Tongue (tissue), 3 donors: ENCODE measurements at places on chromosomes 7 and 10. TPM values are rescaled to one million over a fixed set of nuclear protein-coding genes. Genes with fewer than 3 reads are reported as not detected.
A peak's percentile ranks its signal among the peaks of the same experiment; 100 is the strongest.

GRCh38 chr7:18317941-18318340, 177.6 kb upstream of the HDAC9 start:
- DNase-seq: no peak

CACNA2D1 gene
- total RNA-seq: 197 TPM

OR2A1 gene
- total RNA-seq: 0.10 TPM

- no peak for DNase-seq
These were observed 63.6 kb upstream of the TRIM24 start for GRCh38 chr7:138396251-138397070.

GRCh38 chr10:128576943-128577670, 450.9 kb upstream of the MKI67 start:
- DNase-seq: peak; percentile 74

DNA sequence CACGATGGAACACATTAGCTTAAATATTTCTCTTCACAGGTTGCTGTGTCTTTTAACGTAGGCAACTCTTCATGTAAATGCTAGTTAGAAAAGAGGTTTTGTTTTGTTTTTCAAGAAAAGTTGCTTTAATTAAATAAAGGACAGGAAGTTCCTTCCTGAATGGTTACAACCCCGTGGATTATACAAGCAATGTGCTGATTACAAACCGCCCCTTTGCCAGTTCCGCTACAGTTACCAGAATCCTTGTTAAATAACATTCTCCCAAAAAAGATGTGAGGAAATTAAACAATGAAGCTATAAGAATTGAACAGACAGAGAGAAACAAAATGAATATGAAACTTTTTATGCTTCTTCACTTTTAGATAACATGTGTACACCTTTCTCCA, 75.1 kb downstream of the LYZL2 start:
- peak; percentile 6 for DNase-seq

GRCh38 chr10:13670311-13670710, 83.5 kb downstream of the PRPF18 start:
- DNase-seq: peak; percentile 43

GJD4 gene
- total RNA-seq: 0.21 TPM

- DNase-seq: no peak
These were observed 67.1 kb upstream of the ANKRD1 start for GRCh38 chr10:90988024-90988423.

DNA sequence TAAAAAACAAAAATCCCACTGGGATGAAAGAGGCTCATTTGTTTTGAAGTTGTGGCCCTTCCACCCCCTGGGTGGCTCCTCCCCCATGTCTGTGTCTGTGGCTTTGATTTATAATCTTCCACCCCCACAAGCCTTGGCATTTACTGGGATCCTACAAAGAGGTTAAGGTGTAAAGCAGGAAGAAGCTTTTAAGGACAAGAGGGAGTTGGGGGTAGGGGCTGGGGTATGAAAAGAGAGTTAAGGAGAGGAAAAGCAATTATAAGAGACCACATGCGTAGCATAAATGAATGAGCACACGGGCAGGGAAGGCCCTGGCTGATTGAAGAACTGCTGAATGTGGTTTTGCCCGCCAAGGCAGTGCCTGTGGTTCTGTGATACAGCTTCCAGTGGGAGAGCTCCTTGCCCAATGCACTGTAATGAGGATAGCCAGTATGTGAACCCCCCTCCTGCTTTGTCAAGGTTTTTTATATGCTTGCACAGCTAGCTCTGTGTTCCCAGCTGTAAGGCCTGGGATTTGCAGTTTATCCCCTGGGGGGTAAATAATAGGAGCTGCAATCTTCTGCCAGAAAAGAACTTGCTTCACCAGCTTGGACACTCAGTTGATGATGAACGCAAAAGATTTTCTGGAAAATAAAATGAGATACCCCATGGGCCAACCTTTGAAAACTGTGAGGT, 34.7 kb upstream of the KMT2E start:
- no peak for DNase-seq

GRCh38 chr10:97974526-97975525, 55.6 kb downstream of the CRTAC1 start:
- peak; percentile 27 for DNase-seq

DNA sequence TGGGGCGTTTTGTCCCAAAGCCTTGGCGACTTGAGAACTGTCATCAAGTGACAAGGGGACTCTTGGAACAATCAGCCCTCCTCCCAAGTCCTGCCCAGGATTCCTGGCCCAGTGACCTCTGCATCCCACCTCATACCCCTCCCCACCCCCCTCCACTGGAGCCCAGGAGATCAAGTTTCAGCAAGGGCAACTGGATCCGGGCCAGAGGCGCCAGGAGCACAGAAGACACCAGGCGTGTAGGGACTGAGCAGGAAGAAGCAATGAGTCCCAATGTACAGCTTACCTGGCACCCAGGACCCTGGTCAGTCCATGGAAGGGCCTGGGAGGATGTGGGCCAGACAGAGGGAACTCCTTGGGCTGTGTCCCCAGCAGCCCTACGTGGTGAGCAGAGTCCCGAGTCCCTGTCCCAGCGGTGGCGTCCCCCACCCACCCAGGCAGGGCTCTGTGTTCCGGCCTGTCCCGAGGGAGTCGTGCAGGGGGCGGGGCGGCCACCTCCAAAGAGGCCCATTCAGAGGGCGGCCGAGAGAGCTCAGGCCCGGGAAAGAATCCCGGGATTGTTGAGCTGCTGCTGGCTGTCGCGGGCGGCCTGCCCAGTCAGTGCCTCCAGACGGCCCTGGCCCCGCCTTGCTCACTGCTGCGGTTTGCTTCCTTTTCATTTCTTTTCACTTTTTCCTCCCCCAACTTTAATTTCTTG, 254.1 kb downstream of the TNS3 start:
- DNase-seq: peak; percentile 95
